ENCODE measurements at places on chromosomes 4 and X. TPM values are rescaled to one million over a fixed set of nuclear protein-coding genes. Genes with fewer than 3 reads are reported as not detected.

TCEAL7 gene
- 3.5 TPM for total RNA-seq

FOXP3 gene
- total RNA-seq: 0.29 TPM

FAM47A gene
- not detected for total RNA-seq

MAGEB2 gene
- total RNA-seq: not detected

GPRASP1 gene
- total RNA-seq: 2.3 TPM

SLC30A9 gene
- total RNA-seq: 57.3 TPM

NXF2 gene
- total RNA-seq: not detected

OTUD6A gene
- total RNA-seq: not detected

PRDM8 gene
- total RNA-seq: 1.9 TPM

ADH4 gene
- not detected for total RNA-seq

IL2 gene
- total RNA-seq: not detected

CYBB gene
- 255 TPM for total RNA-seq

MCF2 gene
- 0.18 TPM for total RNA-seq

FANCB gene
- total RNA-seq: 2.6 TPM

DGKK gene
- total RNA-seq: 0.03 TPM

MUC7 gene
- total RNA-seq: not detected

FGB gene
- 0.26 TPM for total RNA-seq

SLC25A5 gene
- total RNA-seq: 392 TPM

CXCL9 gene
- total RNA-seq: 1.1 TPM

SORBS2 gene
- 50.8 TPM for total RNA-seq

KLHL8 gene
- 18.2 TPM for total RNA-seq

IL2RG gene
- total RNA-seq: 12.0 TPM

SNCA gene
- total RNA-seq: 6.6 TPM

GPR78 gene
- 0.08 TPM for total RNA-seq

MAGEC3 gene
- total RNA-seq: not detected

HSFX1 gene
- total RNA-seq: 1.2 TPM

TDO2 gene
- total RNA-seq: 7.4 TPM

TCEAL6 gene
- not detected for total RNA-seq

SPANXD gene
- not detected for total RNA-seq

SPANXA2 gene
- total RNA-seq: not detected

SPANXN3 gene
- not detected for total RNA-seq

PABPC4L gene
- total RNA-seq: 0.97 TPM

RBM47 gene
- 83.5 TPM for total RNA-seq

SPANXB1 gene
- not detected for total RNA-seq

CSN1S1 gene
- total RNA-seq: not detected

TKTL2 gene
- total RNA-seq: not detected

SYTL5 gene
- total RNA-seq: 0.65 TPM

TRIM60 gene
- total RNA-seq: not detected
